Stimulated activated CD4-positive, alpha-beta T cell treated with anti-CD3 and anti-CD28 coated beads, TNF-alpha, amount 100 ng/mL, for 48 hours (primary cell): ENCODE measurements at places on chromosomes 3 and 15.

DNA sequence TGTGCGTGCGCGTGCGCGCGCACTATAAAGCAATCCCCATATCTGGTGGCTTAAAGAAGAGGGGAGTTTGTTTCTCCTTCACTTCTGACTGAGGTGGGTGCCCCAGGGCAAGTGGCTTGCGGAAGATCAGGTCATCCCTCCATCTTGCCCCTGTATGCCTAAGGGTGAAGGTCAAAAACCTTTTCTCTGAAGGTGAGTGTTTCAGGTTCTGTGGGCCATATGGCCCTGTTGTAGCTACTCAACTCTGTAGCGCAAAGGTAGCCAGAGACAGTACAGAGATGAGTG is 5.5 kb downstream of the ABTB1 start:
- DNase-seq: no peak

DNA sequence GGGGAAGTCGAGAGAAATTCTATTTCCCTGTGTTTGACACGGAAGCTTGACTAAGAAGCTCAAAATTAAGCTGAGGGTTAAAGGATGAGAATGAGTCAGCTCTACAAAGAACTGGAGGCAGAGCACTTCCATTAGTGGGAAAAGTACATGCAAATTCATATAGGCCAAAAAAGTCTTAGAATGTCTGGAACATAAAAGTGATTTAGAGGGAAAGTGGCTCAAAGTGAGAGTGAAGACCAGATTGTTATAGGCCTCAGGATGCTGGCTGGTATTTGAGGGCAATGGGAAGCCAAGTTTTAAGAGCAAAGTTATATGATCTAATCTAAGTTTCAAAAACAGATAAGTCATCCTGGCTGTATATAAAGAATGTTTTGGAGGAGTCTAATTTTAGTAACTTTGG is 857.3 kb downstream of the NAALADL2 start:
- DNase-seq: no peak

DNA sequence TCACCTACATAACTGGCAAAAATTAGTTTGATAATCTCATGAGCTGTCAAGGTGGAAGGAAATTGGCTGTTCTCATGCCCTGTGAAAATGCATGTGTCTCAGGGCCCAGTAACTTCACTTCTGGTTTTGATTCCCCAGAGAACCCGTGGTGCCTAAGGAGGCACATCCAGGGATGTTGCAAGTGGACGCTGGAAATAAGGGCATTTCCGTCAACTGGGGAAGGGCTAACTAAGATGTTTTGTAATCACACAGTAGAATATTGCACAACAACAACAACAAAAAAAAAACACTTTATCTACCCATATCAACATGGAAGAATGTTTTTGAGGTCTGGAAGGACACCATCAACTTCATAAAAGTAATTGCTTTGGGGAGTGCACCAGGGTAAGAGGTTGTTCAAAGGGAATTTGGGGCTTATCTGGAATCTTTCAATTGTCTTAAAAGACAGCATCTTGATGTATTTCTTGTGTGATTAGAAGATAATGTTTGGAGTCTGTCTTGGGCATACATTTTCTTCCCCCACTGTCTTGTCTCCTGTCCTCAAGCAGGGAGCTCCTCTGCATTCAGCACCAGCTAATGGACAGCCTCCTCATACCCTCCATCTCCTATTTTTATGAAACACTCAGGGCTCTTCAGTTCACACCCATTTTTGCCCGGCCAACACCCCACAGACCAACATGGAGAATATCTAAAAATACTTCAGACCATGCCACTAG is 37.2 kb upstream of the PRR20G start:
- no peak for DNase-seq

GRCh38 chr3:156518726-156519125 is 36.2 kb downstream of the SSR3 start:
- DNase-seq: no peak

DNA sequence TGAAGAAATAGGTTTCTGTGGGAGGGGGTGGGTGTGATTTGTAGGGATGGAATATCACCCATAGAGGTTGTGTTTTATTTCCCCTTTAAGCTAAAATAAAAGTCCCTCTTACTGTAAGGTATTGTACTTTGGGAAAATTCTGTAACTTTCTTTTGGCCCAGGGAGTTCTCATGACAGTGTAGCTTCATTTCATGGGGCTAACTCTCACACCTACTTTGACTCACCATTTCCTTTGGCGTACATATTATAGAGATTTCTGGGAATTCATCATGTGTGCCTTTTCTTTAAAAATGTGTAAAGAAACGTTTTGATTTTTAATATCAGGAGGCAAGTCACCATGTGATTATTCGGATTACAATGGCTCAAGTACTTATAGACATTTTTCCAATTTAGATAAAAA is 477.7 kb upstream of the CFAP20DC start:
- no peak for DNase-seq

- no peak for DNase-seq
These were observed 6.9 kb downstream of the RTP2 start for GRCh38 chr3:187695449-187695848.

- no peak for DNase-seq
These were observed 100.5 kb downstream of the WDR72 start for GRCh38 chr15:53658827-53659555.

- no peak for DNase-seq
These were observed 187.7 kb downstream of the ITPR1 start for GRCh38 chr3:4680871-4681300.

- DNase-seq: no peak
These were observed 43.3 kb downstream of the TOPAZ1 start for GRCh38 chr3:44284949-44285348.

GRCh38 chr15:49824775-49825099 is 203.9 kb downstream of the DTWD1 start:
- no peak for DNase-seq

DNA sequence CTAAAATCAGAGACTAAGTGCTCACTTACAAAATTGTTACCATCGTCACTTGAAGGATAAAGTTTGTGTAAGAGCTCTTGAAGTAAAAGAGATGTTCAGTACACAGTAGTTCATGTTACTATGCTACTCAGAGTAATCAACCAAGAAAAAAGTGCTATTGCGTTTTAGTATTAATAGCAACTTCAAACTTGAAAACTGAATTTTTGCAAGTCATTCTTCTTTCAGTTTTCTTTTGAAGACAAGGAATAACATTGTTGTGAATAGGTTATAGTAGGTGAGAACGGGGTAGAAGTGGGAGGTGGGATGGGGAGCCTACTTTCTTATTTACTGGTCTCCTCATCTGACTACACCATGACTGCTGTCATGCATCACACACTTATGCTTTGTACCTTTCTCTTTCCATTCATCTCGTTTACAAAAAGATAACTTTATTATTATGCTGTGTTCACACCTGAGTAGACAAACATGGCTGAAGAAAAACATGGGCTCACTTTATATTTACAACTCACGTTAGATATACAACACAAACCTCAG is 39.3 kb upstream of the P3H2 start:
- no peak for DNase-seq

GRCh38 chr3:72303926-72304325 is 519.0 kb upstream of the PROK2 start:
- DNase-seq: no peak

DNA sequence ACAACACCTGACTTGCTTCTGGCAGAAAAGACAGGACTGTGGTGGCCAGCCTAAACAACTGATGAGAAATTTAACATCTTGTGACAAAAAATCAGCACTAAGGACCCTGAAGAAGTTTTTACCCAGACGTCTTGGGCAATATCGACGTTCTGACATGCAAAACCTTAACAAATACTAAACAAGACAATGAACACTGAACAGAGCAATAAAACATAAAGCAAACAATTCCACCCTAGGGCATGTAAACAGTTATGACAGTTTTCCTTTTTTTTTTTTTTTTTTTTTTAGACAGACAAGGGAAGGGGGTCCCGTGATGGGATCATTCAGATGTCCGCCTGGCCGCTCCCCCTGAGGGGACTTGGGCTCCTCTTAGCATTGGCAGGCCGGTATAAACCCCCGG is 738.0 kb downstream of the SI start:
- DNase-seq: no peak

GRCh38 chr15:77846986-77847385 is 214.3 kb upstream of the LINGO1 start:
- no peak for DNase-seq

DNA sequence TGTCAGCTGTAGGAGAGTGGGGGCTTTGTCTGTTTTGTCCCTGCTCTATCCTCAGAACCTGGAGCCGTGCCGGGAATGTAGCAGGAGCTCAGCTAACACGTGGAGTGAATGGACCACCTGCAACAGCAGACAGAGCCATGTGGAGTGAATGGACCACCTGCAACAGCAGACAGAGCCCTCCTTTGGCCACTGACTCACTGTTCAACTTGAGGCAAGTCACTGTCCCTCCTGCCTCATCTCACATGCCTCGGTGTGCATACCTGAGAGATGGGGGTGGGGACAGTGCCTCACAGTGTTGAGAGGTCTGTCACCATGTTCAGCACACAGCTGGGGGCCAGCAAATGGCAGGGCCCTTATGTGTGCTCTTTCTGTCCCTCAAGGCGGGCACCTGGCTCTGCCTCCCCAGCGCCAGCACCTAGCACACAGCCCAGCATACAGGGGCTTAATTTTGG is 27.9 kb downstream of the FEM1B start:
- no peak for DNase-seq

- no peak for DNase-seq
These were observed 578.0 kb downstream of the UNC13C start for GRCh38 chr15:54556231-54556630.
